Kidney (tissue), 22 donors: ENCODE measurements at places on chromosomes 12 and 14. TPM values are rescaled to one million over a fixed set of nuclear protein-coding genes. Genes with fewer than 3 reads are reported as not detected.

Gene HAL
- total RNA-seq = 0.88 TPM

Gene SUOX
- total RNA-seq = 33.1 TPM

Gene KRT82
- total RNA-seq = not detected

Gene CLBA1
- total RNA-seq = 22.6 TPM

Gene CAPZA3
- total RNA-seq = not detected

Gene ABCC9
- 21.3 TPM for total RNA-seq

Gene PLEKHD1
- total RNA-seq = 0.25 TPM

Gene TBX3
- total RNA-seq = 18.0 TPM

Gene LRP1
- total RNA-seq = 121 TPM

Gene GLT1D1
- 0.41 TPM for total RNA-seq

Gene E2F7
- 0.28 TPM for total RNA-seq

Gene KRT6C
- not detected for total RNA-seq

Gene SRP54
- 54.3 TPM for total RNA-seq

Gene GPN3
- total RNA-seq = 27.4 TPM

Gene ACACB
- 56.8 TPM for total RNA-seq

Gene ERG28
- total RNA-seq = 17.9 TPM

Gene ACOT6
- not detected for total RNA-seq

Gene ADAMTS20
- total RNA-seq = not detected

Gene MUCL1
- not detected for total RNA-seq

Gene FLVCR2
- 17.0 TPM for total RNA-seq

Gene NANOG
- 0.16 TPM for total RNA-seq

Gene HIGD1C
- total RNA-seq = not detected

Gene FOXM1
- 1.3 TPM for total RNA-seq

Gene AP5M1
- 49.4 TPM for total RNA-seq

Gene CLEC1A
- total RNA-seq = 6.3 TPM

Gene KRT2
- not detected for total RNA-seq

Gene KCNMB4
- total RNA-seq = 3.9 TPM

Gene CYP27B1
- total RNA-seq = 3.5 TPM

Gene CTSG
- total RNA-seq = 11.9 TPM

Gene GALNT16
- total RNA-seq = 13.1 TPM

Gene ZC3H14
- total RNA-seq = 49.7 TPM

Gene HVCN1
- 7.1 TPM for total RNA-seq

Gene RNASE1
- 201 TPM for total RNA-seq

Gene PRPH
- total RNA-seq = 2.7 TPM

Gene COX8C
- not detected for total RNA-seq

Gene REC8
- 39.9 TPM for total RNA-seq

Gene SAMD15
- total RNA-seq = 6.2 TPM

Gene TAS2R46
- total RNA-seq = 1.6 TPM
